ENCODE measurements at places on chromosomes 16 and 17.

DNA sequence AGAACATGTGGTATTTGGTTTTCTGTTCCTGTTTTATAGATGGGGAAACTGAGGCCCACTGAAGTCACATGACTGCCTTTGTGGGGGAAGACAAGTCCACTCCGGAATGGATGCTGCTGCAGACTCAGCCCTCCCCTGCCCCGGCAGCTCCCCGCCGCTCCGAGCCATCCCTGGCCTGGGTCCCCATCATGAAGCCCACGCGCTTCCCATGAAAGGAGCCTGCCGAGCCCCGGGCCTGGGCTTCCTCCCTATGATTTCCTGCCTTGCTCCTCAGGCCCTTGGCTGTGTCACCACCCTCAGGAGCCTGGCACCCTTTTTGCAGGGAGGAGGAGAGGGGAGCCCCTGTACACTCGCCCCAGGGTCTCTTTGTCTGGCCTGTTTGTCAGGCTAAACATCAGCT is 125.3 kb upstream of the FOXF1 start:
- DNase-seq = no peak

GRCh38 chr16:55754056-55754455 is 78.8 kb downstream of the CES1 start:
- DNase-seq = no peak

DNA sequence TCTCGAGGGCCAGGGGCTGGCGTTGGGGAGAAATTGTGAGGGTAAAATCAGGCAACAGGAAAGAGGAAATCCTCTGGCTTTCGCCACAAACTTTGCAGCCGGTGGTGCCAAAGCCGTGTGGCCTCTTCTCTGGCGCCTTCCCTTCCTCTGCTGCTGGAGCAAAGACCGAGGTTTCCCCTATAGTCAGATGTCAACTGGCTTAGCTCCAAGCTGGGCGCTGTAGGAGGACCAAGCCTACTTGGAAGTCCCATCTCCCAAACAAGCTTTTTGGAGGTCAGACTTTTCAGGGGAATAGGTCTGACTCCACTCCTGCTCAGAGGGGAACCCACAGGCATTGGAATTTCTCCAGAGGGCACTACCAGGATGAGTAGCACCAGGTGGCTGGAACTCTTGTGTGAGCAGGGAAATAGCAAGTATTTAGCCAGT is 5.0 kb downstream of the IGFBP4 start:
- DNase-seq = no peak

DNA sequence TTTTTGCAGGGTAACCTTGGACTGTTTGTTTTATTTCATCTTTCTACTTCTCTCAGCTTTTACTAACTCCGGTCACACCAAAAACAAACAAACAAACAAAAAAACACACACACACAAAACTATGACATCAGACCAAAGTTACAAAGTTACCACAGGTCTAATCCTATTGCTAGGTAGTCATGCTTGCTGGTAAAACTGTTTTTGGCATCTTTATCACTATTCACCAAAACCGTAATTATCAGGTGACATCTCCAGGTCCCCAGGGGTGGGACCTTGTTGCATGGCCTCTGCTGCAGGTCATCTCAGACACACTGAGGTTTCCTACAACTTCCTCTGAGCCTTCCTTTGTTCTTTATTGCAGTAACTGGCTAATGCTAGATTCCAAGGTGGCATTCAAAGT is 162.3 kb downstream of the ABCA8 start:
- no peak for DNase-seq

DNA sequence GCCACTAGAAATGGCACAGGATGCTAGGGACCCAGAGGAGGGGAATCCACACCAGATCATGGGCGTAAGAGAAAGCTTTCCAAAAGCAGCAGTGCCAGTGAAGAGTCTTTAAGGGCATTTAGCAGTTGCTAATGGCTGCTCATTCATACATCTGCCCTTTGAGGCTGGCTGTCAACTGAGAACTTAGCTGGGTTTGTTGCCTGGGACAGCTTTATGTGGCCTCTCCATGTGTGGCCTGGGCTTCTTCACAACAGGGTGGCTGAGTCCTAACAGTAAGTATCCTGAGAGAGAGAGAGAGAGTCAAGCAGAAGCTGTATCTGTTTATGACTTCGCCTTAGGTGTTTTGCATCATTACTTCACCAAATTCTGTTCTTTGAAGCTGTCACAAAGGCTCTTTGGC is 286.1 kb upstream of the KCNJ16 start:
- DNase-seq = no peak

Data from NCI-H524 (cell line).